AG10803 (cell line): ENCODE measurements at places on chromosomes 16 and 17.

DNA sequence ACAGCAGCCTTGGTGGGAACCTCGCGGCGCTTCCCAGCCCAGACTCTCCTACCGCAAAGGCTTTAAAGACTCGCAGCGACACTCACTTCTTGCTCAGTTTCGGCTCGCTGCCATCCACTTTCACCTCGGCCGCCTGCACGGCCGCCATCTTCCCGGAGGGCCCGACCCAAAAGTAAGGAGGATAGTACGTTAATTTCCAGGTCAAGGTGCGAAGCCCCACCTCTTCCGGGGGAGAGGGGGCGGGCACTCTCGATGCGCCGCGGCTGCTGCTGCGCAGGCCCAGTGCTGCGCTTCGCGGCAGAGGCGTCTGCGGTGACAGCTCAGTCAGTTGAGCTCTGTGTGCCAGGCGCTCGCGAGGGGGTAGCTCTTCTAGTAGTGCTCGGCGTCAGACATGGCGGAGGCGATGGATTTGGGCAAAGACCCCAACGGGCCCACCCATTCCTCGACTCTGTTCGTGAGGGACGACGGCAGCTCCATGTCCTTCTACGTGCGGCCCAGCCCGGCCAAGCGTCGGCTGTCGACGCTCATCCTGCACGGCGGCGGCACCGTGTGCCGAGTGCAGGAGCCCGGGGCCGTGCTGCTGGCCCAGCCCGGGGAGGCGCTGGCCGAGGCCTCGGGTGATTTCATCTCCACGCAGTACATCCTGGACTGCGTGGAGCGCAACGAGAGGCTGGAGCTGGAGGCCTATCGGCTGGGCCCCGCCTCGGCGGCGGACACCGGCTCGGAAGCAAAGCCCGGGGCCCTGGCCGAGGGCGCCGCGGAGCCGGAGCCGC, at the start of the genes KARS1 and TERF2IP:
Gene KARS1, minus strand, starts transcription at position 174 of the 773 bp plus-strand sequence. Its CDS starts 26 bp downstream, at position 148.
Gene TERF2IP, plus strand, starts transcription at position 282 of the 773 bp plus-strand sequence. Its CDS starts 110 bp downstream, at position 392.
- DNase-seq, result peak; percentile 90

DNA sequence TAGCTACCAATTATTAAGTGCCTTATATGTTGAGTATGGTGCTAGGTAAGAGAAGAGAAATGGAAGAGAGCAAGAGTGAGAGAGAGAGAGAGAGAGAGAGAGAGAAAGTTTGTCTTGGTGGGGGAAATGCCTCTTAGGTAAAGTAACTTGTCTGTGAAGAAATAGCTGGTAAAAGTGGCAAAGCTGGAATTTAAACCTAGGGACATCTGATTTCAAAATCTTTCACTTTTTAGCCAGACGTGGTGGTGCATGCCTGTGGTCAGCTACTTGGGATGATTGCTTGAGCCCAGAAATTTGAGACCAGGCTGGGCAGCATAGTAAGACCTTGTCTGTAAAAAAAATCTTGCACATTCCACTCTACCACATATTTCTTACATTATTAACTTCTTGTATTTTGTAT, 23.0 kb upstream of the CDR2 start:
- peak; percentile 99 for DNase-seq

DNA sequence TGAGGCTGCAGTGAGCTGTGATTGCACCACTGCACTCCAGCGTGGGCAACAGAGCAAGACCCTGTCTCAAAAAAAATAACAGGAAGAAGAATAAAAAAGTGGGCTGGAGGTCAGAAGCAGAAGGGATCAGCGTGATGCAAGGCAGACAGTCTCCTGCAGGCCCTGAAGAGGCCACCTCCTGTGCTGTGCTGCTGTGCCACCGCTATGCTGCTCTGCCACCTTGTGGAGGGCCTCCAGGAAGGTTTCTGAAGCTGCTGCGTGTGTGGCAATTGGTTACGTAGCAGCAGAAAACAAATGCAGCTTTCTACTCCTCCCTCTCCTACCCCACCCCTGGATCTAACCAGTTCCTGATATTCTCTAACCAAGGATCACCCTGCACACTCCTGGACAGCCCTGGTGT, 815.5 kb downstream of the KCNJ18 start:
- no peak for DNase-seq

DNA sequence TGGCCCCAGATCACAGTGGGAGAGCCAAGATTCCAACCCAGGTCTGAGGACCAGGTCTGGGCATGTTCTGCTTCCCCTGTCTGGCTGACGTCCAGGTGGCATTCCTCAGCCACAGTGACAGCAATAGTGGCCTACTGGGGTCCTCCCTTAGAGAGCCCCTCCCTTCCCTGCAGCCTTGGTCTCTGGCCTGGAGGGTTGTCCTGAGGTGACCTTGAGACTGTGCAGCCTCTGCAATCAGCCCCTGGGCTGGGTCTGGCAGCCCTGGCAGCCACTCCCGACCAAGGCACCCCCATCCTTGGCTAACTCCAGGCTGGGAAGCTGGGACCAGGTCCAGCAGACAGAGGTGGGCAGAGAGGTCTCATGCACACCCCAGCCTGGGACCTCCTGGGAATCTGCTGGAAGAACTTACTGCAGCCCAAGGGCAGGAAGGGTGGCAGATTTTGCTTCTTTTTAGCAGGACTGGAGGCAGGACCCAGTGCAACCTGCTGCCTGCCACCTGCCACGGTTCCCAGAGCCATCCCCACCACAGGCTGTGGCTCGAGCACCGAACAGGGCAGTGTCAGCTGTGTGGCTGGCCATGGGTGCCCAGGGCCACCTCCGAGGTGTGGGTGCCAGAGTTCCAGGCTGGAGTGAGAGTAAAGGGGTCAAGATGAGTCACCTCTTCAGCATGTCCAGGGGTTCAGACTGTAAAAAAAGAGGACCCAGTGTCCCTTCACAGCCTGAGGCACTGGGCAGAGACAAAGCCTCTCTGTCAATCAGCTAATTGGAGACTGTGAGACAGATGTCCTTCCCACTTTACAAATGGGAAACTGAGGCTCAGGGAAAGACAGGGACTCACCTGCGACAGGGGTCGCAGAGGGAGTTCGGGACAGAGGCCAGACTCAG, 12.6 kb downstream of the GRB7 start:
- no peak for DNase-seq

GRCh38 chr16:53052519-53053501, at the start of gene CHD9NB:
CHD9NB (minus strand) TSS chr16:53052897; CDS start chr16:53044158, 8,739 bp downstream.
- peak; percentile 97 for DNase-seq

DNA sequence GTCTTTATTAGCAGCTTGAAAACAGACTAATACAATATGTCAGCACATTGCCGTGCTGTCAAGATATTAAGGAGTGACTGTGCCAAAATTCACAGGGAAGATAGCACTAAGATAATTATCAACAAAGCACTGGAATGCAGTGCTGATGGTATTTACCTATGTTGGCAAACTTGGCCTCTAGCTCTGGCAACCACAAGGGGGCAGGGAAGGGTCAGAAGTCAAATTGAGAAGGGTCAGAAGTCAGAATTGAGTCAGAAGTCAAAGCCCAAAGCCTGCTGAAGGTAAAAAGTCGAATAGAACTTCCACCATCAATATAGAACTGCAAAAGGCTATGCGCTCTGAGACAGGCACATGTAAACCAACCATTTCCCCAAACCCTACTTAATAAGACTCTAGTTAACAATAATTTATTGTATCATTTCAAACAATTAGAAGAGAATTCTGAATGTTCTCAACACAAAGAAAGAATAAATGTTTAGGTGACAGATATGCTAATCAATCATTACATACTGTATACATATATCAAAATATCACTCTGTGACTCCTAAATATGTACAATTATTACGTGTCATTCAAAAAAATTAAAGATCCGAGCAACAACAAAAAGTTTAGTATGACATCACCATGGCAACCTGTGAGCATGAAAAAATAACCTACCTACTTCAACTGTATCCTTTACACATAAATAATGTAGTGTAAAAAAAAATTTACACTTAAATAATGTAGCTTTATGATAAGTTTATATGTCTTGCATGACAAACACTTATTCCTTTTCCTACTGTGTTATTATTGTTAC, 916.1 kb downstream of the KCNJ2 start:
- DNase-seq, result peak; percentile 16

DNA sequence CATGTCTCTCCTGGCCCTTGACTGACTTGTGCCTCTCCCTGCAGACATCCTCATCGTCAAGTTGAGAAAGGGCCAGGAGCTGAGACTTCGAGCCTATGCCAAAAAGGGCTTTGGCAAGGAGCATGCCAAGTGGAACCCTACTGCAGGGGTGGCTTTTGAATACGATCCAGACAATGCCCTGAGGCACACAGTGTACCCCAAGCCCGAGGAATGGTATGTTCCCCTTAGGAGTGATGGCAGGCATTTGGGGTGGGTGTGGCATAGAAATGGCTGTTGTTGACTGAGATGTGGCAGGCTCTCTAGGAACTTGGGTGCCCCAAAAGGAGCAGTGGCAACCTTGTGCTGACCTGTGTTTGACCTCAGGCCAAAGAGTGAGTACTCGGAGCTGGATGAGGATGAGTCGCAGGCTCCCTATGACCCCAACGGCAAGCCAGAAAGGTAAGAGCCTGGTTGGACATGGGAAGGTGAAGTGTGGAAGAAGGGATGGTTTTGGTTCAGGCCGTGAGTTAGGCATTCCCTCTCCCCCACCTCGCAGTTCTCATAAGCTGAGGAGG, 7.5 kb downstream of the POLR2C start:
- no peak for DNase-seq
